Body of pancreas (tissue), 4 donors: ENCODE measurements at places on chromosomes 3 and 15. TPM values are rescaled to one million over a fixed set of nuclear protein-coding genes. Genes with fewer than 3 reads are reported as not detected.

GOLGA6A gene
- total RNA-seq = not detected

THPO gene
- total RNA-seq = not detected

COL8A1 gene
- total RNA-seq = 5.4 TPM

APOD gene
- total RNA-seq = 463 TPM

FEM1B gene
- total RNA-seq = 10.5 TPM

CTXN2 gene
- total RNA-seq = not detected

FGF7 gene
- total RNA-seq = 18.5 TPM

ACOX2 gene
- total RNA-seq = 2.3 TPM

PTX3 gene
- 16.5 TPM for total RNA-seq

GOLGA6L7 gene
- not detected for total RNA-seq

EFCC1 gene
- total RNA-seq = 1.8 TPM

RASGRF1 gene
- total RNA-seq = 1.0 TPM

IL17RE gene
- 18.2 TPM for total RNA-seq

DNA sequence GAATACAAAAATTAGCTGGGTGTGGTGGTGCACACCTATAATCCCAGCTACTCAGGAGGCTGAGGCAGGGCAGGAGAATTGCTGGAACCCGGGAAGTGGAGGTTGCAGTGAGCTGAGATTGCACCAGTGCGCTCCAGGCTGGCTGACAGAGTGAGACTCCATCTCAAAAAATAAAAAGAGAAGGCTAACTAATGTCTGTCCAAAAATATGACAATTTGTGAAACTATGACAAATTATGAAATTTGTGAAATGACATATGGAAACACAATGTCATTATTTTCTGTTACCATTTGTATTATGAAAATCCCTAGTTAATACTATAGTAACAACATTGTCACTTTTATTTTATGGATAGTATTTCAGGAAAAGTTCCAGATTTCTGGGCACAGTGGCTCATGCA, 1306.3 kb upstream of the EPHA6 start:
- no peaks in the 10 kb centered on the region for H3K4me1 ChIP-seq
- H3K27me3 ChIP-seq = no peaks in the 10 kb centered on the region
- no peaks in the 10 kb centered on the region for H3K36me3 ChIP-seq
- H3K4me3 ChIP-seq = no peak overlapping the region
- no peak for DNase-seq

DNA sequence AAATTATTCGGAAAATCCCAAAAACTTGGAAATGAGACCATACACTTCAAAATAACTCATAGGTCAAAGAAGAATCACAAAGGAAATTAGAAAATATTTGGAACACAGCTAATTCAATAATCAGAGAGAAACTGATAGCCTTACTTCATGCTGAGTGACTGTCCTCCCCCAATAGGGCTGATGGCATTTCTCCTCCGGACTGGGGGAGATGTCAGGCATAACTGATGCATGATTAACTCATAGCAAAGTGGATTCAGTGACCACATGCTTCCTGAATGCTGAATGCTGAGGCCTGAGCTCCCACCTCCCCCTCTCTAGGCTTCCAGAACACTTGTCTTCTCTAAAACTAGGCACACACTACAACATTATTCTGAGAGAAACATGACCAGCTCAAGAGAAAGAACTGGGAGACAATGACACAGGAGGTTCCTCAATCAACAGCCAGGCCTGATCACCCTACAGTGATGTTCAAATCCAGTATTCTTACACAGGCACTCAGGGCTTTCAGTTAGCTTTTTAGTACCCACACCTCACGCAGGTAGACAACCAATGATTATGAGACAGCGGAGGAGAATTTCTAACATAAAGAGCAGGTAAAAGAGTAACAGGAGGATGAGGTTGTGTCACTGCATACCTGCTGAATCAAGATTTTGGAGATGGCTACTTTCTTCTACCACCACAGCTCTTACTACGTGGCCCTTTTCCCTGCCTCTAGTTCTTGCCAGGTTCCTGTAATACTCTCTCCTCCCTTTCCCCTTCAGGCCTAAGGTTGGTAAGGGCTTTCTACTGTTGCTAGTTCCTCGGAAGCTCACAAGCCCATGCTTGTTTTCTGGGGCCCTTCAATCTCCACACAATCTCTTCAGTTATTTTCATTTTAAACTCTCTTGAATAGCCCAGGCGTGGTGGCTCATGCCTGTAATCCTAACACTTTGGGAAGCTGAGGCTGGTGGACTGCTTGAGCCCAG, 96.1 kb downstream of the FMN1 start:
- H3K4me3 ChIP-seq = no peak overlapping the region
- no peaks in the 10 kb centered on the region for H3K4me1 ChIP-seq
- no peak overlapping the region for H3K27ac ChIP-seq
- no peak for DNase-seq

DNA sequence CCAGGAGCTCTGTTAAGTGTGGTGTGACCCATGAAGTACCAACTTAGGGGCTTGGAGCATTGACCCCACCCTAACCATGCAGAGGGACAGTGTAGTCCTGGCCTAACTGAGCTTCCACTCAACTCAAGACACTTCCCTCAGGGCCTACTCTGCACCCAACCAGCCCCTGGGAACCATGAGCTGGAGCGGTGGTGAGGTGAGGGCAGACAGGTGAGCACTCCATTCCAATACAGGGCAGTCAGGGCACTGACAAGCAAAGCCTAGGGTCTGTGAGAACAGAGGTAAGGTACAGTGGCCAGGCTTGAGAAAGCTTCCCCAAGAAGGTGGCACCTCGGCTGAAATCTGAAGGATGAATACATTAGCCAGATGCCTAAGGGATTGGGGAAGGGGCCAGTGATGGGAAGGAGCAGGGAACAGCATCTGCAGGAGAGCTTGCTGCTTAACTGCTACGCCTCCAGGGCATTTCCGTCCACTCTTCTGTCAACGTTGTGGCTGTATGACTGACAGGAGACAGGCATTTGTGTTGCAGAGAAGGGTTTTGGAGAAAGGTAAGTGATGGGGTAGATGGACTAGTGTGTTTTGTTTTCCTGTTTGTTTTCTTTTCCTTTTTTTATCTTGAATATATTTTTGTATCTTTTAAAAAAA, 243.5 kb upstream of the TRIM42 start:
- H3K4me3 ChIP-seq = no peak overlapping the region
- no peaks in the 10 kb centered on the region for H3K27me3 ChIP-seq
- H3K36me3 ChIP-seq = no peaks in the 10 kb centered on the region
- no peak for DNase-seq
- no peaks in the 10 kb centered on the region for H3K4me1 ChIP-seq
- no peak overlapping the region for H3K27ac ChIP-seq

GRCh38 chr15:36966708-36967107, 133.6 kb downstream of the MEIS2 start:
- no peaks in the 10 kb centered on the region for H3K36me3 ChIP-seq
- DNase-seq = no peak

- no peaks in the 10 kb centered on the region for H3K4me1 ChIP-seq
- H3K27me3 ChIP-seq = no peaks in the 10 kb centered on the region
- no peak for DNase-seq
- H3K36me3 ChIP-seq = no peaks in the 10 kb centered on the region
- no peak overlapping the region for H3K27ac ChIP-seq
These were observed 9.9 kb upstream of the SH3BP5 start for GRCh38 chr3:15342246-15342645.

GRCh38 chr3:61537366-61537765, 24.0 kb upstream of the PTPRG start:
- no peaks in the 10 kb centered on the region for H3K4me1 ChIP-seq
- DNase-seq = no peak
- no peaks in the 10 kb centered on the region for H3K36me3 ChIP-seq
- H3K27ac ChIP-seq = no peak overlapping the region
- no peaks in the 10 kb centered on the region for H3K27me3 ChIP-seq

GRCh38 chr3:61807865-61808276, 246.5 kb downstream of the PTPRG start:
- H3K36me3 ChIP-seq = no peaks in the 10 kb centered on the region
- DNase-seq = no peak
- H3K4me1 ChIP-seq = peaks cover 25% of the 10 kb centered on the region
- no peak overlapping the region for H3K27ac ChIP-seq
- H3K27me3 ChIP-seq = no peaks in the 10 kb centered on the region

- no peaks in the 10 kb centered on the region for H3K4me1 ChIP-seq
- no peak for DNase-seq
- no peaks in the 10 kb centered on the region for H3K27me3 ChIP-seq
- H3K4me3 ChIP-seq = no peak overlapping the region
- H3K27ac ChIP-seq = no peak overlapping the region
These were observed 474.9 kb downstream of the ROBO2 start for GRCh38 chr3:77514766-77515165.

DNA sequence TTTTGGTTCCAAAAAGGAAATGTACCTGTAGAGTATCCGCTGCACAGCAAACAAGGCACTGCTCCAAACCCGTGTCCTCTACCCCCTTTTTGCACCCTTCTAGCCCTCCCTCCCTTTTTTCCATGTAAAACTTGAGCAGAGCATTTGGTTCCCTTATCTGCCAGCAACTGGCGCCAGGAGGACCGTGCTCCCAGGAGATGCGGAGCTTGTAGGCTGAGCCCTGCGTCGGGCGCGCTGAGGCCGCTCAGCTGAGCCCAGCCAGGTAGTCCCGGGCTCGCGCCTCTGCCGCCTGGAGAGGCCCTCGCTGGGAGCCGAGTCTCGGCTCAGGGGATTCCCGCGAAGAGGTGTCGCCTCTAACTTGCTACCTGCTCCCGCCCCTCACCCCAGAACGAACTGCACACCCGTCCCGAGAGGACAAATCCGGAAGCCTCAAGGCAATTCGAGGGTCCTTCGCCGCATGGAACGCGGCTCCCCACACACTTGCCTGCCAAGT, 575 bp downstream of the TRPM7 start:
- H3K27ac ChIP-seq = peak overlapping the region; percentile 94
- H3K4me1 ChIP-seq = peaks cover 38% of the 10 kb centered on the region
- H3K4me3 ChIP-seq = peak overlapping the region; percentile 70
- no peaks in the 10 kb centered on the region for H3K27me3 ChIP-seq
- H3K36me3 ChIP-seq = no peaks in the 10 kb centered on the region
- DNase-seq = peak; percentile 74

DNA sequence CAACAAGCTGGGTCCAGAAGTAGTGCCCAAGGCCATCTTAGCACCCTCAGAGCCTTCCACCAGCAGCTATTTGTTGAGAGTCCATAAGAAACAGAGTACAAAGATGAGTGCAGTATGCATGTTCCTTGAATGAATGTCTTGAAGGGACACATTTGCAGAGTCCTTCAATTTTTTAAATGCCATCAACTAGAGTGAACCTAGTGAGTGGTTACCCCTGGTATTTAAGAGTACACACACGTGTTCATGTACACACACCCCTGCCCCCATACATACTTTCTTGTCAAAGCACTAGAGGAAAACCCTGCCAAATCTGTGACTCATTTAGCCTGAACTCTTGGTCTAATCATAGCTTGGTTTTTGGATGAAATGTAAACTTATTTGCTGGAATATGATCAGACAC, 84.5 kb upstream of the GALNT15 start:
- peaks cover 9% of the 10 kb centered on the region for H3K4me1 ChIP-seq
- peak; percentile 45 for DNase-seq
- no peak overlapping the region for H3K4me3 ChIP-seq
- H3K27me3 ChIP-seq = no peaks in the 10 kb centered on the region

DNA sequence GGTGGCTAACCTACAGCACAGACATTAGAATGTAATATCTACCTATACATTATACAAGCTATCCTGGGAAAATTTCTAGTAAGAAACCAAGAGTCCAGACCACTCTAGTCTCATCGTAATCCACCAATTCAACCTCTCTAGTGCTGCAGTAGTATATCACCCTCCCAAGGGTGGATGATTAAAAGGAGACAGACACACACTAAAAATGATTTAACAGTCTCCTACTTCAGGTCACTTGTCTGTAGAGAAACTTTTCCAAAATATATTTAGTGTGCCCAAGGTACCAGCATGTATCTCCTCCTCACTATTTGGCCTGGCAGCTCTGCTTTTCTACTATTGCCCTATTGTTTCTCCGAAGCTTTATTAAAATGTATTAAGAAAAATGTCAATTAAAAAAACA, 45.0 kb downstream of the ZBTB20 start:
- no peak overlapping the region for H3K4me3 ChIP-seq
- H3K27ac ChIP-seq = no peak overlapping the region
- H3K36me3 ChIP-seq = no peaks in the 10 kb centered on the region
- H3K27me3 ChIP-seq = no peaks in the 10 kb centered on the region

GRCh38 chr3:42115946-42116345, 24.8 kb downstream of the TRAK1 start:
- H3K36me3 ChIP-seq = no peaks in the 10 kb centered on the region
- no peak overlapping the region for H3K27ac ChIP-seq

DNA sequence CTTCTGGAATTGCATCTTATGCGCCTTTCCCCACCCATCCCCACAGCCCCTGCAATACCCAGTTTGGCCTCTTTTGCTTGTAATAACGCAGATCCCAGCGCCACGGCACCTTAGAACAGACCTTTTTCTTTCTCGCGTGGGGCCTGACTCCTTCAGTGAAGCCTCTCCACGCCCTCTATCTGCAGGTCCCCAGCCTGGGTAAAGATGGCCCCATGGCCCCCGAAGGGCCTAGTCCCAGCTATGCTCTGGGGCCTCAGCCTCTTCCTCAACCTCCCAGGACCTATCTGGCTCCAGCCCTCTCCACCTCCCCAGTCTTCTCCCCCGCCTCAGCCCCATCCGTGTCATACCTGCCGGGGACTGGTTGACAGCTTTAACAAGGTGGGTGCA, 594 bp downstream of the CRELD1 start:
- H3K4me1 ChIP-seq = peaks cover 35% of the 10 kb centered on the region
- H3K27me3 ChIP-seq = no peaks in the 10 kb centered on the region
- H3K4me3 ChIP-seq = peak overlapping the region; percentile 0
- no peaks in the 10 kb centered on the region for H3K36me3 ChIP-seq
- peak overlapping the region; percentile 94 for H3K27ac ChIP-seq

- H3K36me3 ChIP-seq = no peaks in the 10 kb centered on the region
- H3K27ac ChIP-seq = no peak overlapping the region
- no peak for DNase-seq
These were observed 104.3 kb downstream of the CPN2 start for GRCh38 chr3:194246709-194247349.

DNA sequence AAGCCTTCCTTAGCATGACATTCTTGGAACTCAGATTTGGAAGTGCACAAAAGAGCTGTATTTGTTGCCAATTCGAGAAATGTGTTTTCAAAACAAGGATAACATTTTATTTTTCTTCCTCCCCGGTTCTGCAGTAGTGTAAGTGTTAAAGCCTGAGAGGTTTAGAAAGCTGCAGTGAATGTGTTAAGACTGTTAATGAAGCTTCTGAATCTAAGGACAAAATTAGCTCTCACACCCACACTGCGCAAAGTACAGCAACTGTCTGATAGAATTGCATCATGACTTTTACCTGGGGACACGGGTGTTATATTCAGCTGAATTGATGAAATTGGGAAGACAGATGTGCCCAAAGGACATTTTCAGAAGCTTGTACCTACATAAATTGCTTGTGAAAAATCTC, 344.4 kb downstream of the CADM2 start:
- H3K27me3 ChIP-seq = no peaks in the 10 kb centered on the region
- no peaks in the 10 kb centered on the region for H3K4me1 ChIP-seq
- no peaks in the 10 kb centered on the region for H3K36me3 ChIP-seq
- H3K27ac ChIP-seq = no peak overlapping the region
- H3K4me3 ChIP-seq = no peak overlapping the region
- no peak for DNase-seq

GRCh38 chr15:85327820-85328219, 52.6 kb upstream of the AKAP13 start:
- no peaks in the 10 kb centered on the region for H3K27me3 ChIP-seq
- no peaks in the 10 kb centered on the region for H3K36me3 ChIP-seq
- peaks cover 22% of the 10 kb centered on the region for H3K4me1 ChIP-seq
- no peak overlapping the region for H3K27ac ChIP-seq
